Stimulated activated CD8-positive, alpha-beta memory T cell treated with anti-CD3 and anti-CD28 coated beads, Interleukin-4, amount 100 ng/mL, for 1 hour (primary cell): ENCODE measurements at places on chromosomes 12 and 14.

DNA sequence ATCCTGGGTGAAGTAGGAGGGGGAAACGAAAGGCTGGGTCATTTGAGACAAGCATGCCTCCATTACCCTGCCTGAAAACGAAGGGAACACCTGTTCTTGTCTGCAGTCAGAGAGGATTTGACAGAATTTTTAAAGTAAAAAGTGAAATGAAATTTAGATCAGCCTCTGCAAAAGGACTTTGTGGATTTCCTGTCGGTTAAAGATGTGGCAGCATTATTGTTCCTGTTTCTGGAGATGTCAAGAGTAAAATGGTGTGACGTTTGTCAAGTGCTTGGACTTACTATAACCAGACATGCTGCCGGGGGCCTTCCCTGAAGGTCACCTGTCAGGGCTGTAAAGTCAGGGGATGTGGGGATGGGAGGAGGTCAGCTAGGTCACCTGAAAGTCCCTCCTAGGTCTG, 32.0 kb downstream of the NRXN3 start:
- no peak for DNase-seq

DNA sequence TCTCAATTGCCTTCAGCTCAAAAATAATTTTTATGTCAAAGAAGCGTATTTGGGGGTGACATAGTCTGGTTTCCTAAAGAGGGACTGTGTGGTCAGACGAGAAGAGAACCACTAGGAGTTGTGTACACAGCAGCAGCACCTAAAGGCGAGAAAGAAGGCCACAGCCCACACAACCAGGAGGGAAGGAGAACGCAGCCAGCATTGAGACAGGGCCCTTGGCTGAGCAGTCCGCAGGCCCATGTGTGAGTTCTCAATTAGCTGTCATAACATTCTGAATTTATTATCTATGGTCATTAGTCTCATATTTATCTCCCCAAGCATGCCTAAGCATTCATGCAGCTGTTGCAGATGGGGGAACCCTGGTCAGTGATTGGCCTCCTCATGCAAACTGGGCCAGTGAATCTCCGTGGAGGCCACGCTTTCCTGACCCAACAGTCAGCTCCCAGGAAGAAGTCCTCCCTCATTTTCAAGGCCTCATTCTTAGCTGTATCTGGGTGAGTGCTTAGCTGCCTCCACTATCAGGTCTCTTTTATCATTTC, 81.2 kb upstream of the ATF7IP start:
- no peak for DNase-seq

GRCh38 chr12:20096430-20096829, 271.9 kb upstream of the PDE3A start:
- no peak for DNase-seq

GRCh38 chr12:15045451-15045850, 72.6 kb downstream of the PDE6H start:
- no peak for DNase-seq

- DNase-seq, result no peak
Observed at GRCh38 chr12:12440784-12441428, 84.0 kb downstream of the BORCS5 start.

- DNase-seq, result no peak
Observed at GRCh38 chr12:78210506-78210860, 379.8 kb downstream of the NAV3 start.

GRCh38 chr14:23047034-23047634, 5.1 kb downstream of the PSMB11 start:
- DNase-seq, result no peak

GRCh38 chr14:93025055-93025454, 90.7 kb downstream of the ITPK1 start:
- no peak for DNase-seq

- no peak for DNase-seq
Observed at GRCh38 chr14:95609398-95609990, 74.6 kb downstream of the GLRX5 start.

- no peak for DNase-seq
Observed at GRCh38 chr12:53952335-53952694, 2.4 kb upstream of the HOXC12 start.

- DNase-seq, result no peak
Observed at GRCh38 chr14:92960706-92961566, 38.0 kb downstream of the CHGA start.

DNA sequence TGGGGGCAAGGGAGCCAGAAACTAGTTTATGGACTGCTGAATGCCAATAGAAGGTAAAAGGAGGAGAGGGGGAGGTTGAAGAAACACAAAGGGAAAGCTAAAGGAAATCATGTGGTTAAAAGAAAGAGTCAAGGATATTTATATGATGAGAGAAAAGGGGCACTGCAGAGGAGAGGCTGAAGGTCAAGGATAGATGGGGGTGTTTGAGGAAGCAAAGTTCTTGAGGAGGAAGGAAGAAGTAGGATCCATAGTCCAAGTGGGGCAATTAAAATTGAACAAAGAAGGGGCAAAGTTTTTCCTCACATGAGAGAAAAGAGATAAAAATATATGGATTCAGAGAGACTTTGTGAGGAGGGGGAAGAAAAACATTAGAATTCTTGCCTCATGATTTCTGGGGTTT, 10.1 kb upstream of the DBX2 start:
- DNase-seq, result no peak

- DNase-seq, result no peak
Observed at GRCh38 chr12:77133566-77133965, 68.2 kb upstream of the E2F7 start.

- DNase-seq, result no peak
Observed at GRCh38 chr12:51323966-51324895, at the start of gene BIN2. Gene BIN2, minus strand, starts transcription at chr12:51324174. Its CDS starts 72 bp downstream, at chr12:51324102.

DNA sequence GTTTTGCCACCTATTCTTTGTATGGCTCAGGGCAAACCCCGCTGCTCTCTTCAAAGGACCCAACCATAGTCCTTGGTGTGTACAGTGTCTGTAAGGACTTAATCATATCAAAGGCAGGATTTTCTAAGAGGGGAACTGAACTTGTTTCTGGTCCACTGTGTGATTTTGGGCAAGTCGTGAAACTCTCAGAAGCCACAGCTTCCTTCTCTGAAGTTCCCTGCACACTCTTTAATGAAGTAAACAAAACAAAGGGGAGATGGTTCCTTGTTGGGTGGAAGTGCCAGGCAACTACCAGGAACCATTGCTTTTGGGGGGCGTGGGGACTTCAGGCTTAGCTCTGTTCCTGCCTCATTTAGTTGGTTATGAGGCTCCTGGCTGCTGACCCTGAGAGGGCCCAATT, 152.4 kb downstream of the VRK1 start:
- DNase-seq, result no peak

- no peak for DNase-seq
Observed at GRCh38 chr12:93102312-93102711, 173.2 kb upstream of the EEA1 start.

GRCh38 chr12:128820723-128821432, 2.9 kb downstream of the SLC15A4 start:
- DNase-seq, result no peak

GRCh38 chr12:10661338-10661737, 12.5 kb downstream of the STYK1 start:
- no peak for DNase-seq
